Aorta (tissue), 5 donors: ENCODE measurements at places on chromosomes 1 and 21. TPM values are rescaled to one million over a fixed set of nuclear protein-coding genes. Genes with fewer than 3 reads are reported as not detected.

- no peak for DNase-seq
Measured at GRCh38 chr21:42202321-42202720, 16.6 kb upstream of the ABCG1 start.

AADACL4 gene
- polyA plus RNA-seq: not detected

FCRL1 gene
- polyA plus RNA-seq: not detected

GRCh38 chr1:62038594-62039284 lies 155.9 kb upstream of the L1TD1 start:
- no peak for DNase-seq

- no peak for DNase-seq
Measured at GRCh38 chr1:158153179-158153578, 27.5 kb upstream of the CD1D start.

DNA sequence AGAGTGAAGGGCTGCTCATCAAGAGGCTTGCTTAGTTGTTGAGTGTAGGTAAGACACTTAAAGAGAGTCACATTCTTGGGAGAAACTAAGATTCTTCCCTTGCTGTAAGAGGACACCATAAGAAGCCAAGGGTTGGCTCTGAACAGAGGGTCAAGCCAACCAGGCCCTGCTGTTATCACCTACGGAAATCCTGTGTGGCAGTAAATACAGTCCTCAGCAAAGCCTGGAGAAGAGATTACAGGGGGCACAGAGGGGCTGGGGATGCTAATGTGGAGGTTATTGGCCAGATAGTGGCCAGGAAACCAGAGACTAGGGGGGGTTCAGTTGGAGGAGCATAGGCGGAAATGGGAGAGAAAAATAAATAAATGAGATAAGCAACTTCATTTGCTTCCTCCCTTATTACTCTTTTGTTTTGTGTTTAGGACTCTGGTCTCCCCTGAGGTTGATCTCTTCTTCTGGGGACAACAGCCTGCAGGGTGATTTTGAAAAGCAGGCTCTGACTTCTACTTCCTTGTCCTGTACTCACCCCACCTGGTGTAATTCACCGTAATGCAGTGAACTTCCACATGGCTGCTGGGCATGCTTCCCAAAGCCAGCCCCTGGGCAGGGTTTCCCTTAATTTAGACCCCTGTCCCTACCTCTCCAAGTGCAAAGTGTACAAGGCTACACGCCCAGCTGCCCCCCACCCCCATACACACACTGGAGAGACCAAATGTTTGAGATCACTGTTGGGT lies 40.9 kb downstream of the MTARC1 start:
- DNase-seq: no peak

GRCh38 chr1:104987210-104987609 lies 1237.5 kb downstream of the AMY1C start:
- DNase-seq: no peak

GRCh38 chr1:64490213-64490818 lies 20.4 kb downstream of the CACHD1 start:
- no peak for DNase-seq

DNA sequence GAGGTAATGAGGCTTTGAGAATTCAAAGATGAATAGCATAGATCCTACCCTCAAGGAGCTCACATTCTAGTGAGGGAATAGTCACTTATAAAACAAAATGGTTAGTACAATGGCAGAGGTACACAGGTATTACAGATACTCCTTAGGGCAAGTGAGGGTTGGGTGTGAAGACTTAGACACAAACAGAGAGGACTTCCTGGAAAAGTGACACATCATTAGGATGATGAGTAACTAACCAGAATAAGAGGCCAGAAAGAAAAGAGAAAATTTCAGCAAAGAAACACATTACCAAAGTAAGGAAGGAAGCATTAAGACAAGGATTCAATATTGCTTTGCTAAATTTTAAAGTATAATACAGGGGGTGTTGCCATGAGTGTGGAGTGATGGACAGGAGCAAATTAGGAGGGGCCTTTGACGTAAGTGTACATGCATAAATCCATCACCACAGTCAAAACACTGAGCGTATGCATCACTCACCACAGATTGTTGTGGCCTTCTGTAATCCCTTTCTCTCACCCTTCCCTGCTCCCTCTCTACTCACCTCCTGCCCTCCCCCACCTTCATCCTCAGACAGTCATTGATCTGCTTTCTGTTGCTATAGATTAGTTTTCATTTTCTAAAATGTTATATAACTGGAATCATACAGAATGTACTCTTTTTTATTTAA lies 7.9 kb downstream of the CD53 start:
- DNase-seq: no peak

GRCh38 chr1:67300561-67300960 lies 7.1 kb upstream of the IL12RB2 start:
- DNase-seq: no peak

DNA sequence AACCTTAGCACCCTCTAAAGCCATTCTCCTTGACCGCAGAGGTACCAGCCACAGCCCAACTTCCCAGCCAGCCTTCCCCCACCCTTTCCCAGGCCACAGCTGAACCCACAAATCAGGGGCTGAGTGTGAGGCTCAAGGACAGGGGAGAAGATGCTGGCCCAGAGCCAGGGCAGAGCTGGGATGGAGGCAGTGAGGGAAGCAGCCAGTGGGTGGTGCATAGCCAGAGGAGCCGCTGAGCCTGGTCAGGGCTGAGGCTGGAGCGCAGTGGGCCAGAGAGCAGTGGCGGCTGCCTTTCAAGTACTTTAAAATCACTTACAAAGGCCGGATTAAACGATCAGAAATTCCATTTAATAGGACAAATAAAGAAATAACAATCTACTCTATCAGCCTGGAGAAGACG lies 36.3 kb downstream of the DMAP1 start:
- no peak for DNase-seq

- no peak for DNase-seq
Measured at GRCh38 chr1:88350648-88351047, 333.4 kb upstream of the PKN2 start.

DMBX1 gene
- polyA plus RNA-seq: 0.38 TPM

USH2A gene
- 0.13 TPM for polyA plus RNA-seq

DNA sequence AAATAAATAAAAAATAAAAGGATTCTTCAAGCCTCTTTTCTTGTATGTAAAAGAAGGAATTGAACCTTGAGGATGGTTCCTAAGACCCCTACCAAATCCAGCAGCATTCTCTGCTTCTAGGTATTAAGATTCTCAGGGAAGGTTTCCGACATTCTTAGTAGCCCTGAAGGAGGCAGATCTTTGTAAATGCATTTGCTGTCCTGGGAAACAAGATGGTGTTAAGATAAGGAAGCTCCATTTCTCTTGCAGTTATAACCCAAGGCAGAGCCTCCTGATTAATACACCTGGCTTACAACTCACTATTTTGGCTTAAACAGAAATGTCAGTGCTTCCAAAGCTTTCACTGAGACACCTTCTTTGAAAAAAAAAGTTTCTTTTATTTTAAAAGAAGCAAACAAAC lies 393.8 kb downstream of the DISC1 start:
- no peak for DNase-seq

DNA sequence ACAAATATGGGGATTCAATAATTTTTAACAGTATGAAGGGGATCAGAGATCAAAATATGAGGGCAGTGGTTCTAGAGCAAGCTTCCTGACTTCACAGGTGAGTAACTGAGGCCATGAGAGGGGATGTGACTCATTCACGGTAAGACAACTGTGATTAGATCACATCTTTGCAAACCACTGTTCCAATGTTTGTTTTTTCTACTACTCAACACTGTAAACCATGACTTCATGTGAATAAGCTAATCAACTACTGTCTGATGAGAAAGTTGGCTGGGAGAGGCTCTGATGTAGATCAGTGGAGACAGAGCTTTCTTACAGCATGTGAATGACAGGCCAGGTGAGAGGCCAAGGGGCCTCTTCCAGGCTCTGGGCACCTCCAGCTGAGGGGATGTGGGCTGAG lies 84.7 kb downstream of the BRINP2 start:
- no peak for DNase-seq

PDPN gene
- 0.43 TPM for polyA plus RNA-seq

IGSF21 gene
- 2.4 TPM for polyA plus RNA-seq

- no peak for DNase-seq
Measured at GRCh38 chr21:39332175-39332574, 16.7 kb downstream of the HMGN1 start.

OR2L5 gene
- not detected for polyA plus RNA-seq

GRIK1 gene
- polyA plus RNA-seq: not detected

CGN gene
- polyA plus RNA-seq: 0.36 TPM

DNA sequence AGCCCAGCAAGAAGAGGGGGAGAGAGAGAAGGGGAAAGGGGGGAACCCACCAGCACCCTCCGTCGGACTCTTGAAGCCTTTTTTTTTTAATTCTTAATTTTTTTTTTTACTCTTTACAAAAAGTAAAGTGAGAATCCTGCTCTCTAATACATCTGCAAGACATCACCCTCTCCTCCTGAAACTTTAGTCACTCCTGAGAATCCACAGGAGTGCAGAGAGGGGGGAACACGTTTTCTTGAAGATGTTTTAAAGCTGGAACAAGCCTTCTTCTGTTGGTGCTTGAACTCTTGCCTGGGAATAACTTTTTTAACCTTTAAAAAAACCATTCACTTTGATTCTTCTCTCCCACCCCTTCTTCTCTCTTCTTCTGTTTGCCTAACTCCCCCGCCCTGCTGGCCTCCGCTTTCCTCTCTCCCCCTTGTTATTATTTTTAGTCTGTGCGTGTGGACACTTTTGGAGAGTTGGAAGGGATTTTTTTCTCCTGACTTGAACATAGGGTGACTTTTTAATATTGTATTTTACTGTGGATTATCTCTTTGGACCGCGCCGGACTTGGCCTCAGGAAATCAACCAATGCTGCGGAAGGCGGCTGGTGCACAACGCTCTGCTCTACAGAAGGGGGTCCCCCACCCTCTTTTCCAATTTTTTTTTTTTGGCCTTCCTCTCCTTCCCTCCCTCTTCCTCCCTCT lies 383 bp upstream of the PRRX1 start:
- DNase-seq: no peak

DNA sequence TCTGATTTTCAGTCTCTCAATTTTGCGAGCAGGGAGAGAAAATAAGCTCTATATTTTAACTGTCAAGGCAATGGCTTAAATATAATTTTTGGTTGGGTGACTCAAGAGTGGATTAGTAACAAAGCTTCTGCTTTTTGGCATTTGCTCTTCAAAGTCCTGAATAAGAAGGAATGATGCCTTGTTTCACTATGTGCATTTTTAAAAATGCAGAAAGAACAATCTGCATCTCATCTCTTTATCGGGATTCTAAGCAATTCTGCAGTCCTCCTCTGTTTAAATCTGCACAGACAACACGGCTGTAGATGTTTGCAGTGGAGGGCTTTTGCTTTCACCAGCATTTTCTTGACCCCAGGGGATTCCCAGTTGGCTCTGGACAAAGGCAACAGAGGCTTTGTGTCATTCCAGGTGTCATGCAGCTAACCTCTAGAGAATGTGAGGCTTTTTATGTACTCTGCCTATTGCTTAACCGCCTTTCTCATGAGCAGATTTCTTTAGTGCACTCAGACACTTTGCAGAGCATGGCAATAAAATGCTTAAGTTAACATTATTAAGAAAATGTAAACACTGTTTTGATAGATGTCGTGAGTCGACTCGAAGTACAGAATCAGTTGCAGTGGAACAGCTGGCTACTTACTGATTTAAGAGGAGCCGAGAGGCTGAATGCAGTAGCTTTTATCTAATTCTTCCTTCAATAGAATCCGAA lies 783.2 kb upstream of the NEGR1 start:
- DNase-seq: no peak

FNDC10 gene
- 0.38 TPM for polyA plus RNA-seq

- DNase-seq: no peak
Measured at GRCh38 chr21:27339902-27340301, 373.0 kb upstream of the ADAMTS5 start.

TINAGL1 gene
- polyA plus RNA-seq: 158 TPM

- DNase-seq: no peak
Measured at GRCh38 chr1:160307118-160307791, 22.3 kb upstream of the PEX19 start.

FOXD2 gene
- polyA plus RNA-seq: 0.38 TPM

DNA sequence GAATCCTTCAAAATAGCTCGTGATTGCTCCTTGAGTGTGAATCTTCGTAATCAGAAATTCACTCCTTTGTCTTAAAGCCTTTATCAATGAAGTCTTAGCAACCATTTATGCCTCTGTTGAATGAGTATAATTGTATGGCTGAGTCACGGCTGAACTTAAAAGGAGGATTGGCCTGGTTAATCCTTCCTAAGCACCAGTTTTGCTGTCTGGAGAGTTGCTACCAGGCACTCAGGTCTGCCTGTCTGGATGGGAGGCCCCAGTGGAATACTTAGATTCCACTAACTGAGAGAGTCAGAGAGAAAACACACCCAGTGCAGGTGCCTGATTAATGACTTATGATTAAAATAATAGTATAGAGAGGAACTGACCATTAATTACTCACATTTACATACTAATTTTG lies 7.6 kb upstream of the HHAT start:
- DNase-seq: no peak

SMIM1 gene
- polyA plus RNA-seq: 3.9 TPM

DNA sequence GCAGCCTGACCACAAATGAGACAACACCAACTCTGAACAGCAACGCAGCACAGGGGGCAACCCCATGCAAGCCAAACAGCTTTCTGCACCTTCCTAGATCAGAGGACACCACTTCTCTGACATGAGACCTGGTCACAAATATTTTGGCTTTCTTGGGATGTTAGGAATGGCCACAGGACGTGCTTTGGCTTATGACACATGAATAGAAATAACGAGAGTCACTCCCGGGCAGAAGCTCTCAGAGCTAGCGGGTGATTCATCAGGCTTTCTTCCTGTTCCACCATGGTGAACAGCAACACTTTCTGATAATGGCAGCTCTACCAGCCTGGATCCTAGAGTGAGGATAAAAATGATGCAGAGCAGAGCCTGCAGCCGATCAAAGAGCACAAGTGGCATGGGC lies 39.4 kb downstream of the PAFAH2 start:
- no peak for DNase-seq

DNA sequence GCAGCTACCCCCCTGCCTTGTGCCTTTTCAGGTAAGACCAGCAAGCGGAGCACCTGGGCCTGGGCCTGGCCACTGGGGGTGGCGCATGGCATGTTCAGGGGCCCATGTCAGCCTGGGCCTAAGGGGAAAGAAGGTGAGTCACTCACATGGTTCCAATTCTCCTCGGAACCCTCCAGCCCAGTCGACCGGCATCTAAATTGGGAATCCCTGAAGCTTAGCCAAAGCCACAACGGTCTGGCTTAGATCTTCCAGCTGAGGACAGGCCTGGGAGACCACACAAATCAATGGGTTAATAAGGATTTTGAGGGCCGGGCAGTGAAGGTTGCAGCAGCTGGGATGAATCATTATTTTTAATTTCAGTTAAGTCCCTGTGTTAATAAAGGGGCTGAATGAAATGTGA lies 145.1 kb upstream of the SMYD2 start:
- DNase-seq: no peak
